ENCODE measurements at places on chromosomes 1 and 21. TPM values are rescaled to one million over a fixed set of nuclear protein-coding genes. Genes with fewer than 3 reads are reported as not detected.

ELOA gene
- 30.3 TPM for total RNA-seq

ABCA4 gene
- 0.16 TPM for total RNA-seq

DNA sequence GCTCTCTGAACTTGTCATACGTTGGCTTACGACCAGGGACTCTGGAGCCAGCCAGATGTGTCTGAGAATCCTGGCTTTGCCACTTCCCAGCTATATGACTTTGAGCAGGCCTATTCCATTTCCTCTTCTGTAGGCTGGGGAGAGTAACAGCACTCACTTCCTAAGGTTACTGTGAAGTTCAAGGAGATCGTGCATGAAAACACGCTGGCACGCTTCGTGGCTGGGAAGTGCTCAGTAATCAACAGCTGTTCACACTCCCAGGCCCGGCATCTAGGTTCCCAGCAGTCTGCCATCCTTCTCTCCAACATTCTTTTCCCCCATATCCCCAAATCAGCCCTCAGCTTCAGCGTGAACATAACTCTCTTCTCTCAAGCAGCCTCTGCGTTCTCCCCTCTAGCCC is 2.0 kb downstream of the ASCL5 start:
- DNase-seq: no peak

DNA sequence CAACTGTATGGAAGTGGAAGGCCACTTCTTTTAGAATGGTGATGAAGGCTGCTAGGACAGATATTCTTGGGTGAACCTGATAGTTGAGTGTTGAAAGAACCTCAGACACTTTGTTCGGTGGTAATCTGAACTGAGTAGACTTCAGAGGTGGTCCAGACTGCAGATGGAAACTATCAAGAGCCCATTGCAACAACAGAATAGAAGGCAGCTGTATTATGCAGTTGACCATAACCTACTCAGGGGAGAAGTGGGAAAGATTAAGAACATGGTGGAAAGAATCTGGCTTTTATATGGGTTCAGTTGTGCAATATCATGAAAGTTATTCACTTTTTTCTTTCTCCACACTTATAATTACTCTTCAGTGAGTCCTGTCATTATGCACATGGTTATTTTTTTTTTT is 194.0 kb downstream of the KCNK2 start:
- no peak for DNase-seq

ADARB1 gene
- total RNA-seq: 87.9 TPM

GRCh38 chr1:215181518-215181917 is 99.0 kb downstream of the KCNK2 start:
- no peak for DNase-seq

DNA sequence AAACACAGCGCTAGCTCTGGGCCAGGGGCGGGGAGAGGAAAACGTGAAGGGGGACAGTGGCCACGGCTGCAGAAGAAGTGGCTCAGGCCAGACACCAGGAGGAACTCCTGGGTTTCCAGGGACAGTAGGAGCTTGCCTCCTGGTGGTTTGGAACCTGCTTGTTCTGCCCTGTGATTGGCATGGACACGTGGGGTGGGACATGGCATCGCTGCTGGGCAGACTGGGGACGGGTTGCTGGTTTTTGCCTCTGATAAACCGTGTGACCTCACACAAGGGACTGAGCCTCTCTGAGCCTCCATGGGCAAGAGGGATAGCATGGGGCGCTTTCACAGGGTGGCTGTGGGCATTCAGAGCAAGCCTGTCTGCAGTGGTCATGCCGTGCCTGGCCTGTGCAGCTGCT is 7.5 kb upstream of the PLCH2 start:
- DNase-seq: no peak

DNAJC8 gene
- total RNA-seq: 66.4 TPM

NBPF20 gene
- 4.4 TPM for total RNA-seq

TBX19 gene
- 4.1 TPM for total RNA-seq

- DNase-seq: no peak
These were observed 18.6 kb upstream of the FMN2 start for GRCh38 chr1:240073097-240073496.

LCE2C gene
- total RNA-seq: not detected

S100A7A gene
- total RNA-seq: not detected

DNA sequence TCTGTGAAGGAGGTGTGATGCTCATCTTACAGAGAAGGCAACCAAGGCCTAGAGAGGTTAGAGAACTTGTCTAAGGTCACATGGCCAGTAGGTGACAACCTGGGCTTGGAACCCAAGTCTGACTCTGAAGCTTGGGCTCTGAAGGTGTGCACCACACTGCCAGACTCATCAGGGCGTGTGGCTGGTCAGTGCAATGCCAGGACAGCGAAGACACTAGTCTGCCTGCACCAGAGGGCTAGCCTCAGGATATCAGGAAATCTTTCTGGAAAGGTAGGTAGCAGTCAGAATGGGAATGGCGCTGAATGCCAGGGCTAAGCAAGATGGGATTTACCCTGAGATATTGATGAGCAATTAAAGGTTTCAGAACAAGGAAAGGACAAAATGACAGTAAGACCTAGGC is 34.9 kb downstream of the ELK4 start:
- no peak for DNase-seq

- DNase-seq: no peak
These were observed 13.4 kb upstream of the NES start for GRCh38 chr1:156690675-156691036.

NCSTN gene
- total RNA-seq: 67.3 TPM

DNA sequence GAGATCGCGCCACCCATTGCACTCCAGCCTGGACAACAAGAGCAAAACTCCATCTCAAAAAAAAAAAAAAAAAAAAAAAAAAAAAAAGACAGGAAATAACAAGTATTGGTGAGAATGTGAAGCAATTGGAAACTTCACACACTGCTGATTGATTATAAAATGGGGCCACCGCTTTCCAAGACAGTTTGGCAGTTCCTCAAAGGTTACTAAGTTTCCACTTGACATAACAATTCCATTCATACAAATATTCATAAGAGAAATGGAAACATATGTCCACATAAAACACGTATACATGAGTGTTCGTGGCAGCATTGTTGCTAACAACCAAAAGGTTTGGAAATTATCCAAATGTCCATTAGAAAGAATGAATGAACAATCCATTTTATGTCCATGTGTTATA is 26.3 kb downstream of the USP24 start:
- no peak for DNase-seq

- no peak for DNase-seq
These were observed 137.4 kb downstream of the CNIH3 start for GRCh38 chr1:224753491-224753890.

GRCh38 chr1:201628490-201628889 is 89.6 kb downstream of the NAV1 start:
- no peak for DNase-seq

- DNase-seq: peak; percentile 85
These were observed 5.8 kb downstream of the VWA1 start for GRCh38 chr1:1441002-1441888.

GRCh38 chr1:116334015-116334547 is 39.0 kb upstream of the ATP1A1 start:
- DNase-seq: no peak

DNA sequence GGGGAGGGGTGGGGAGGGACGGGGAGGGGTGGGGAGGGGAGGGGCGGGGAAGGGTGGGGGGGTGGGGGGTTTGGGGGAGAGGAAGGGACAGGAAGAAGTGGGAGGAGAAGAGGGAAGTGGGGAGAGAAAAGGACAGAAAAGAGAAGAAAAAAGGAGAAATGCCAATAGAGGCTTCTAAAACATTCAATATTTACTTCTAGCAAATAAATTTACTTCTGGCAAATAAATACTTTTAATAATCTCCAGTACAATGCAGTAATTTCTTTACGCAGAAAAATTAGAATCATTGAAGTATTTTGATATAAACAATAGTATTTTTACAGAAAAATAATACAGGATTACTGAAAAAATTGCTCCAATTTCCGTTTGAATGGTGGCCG is 9.4 kb upstream of the GPR161 start:
- DNase-seq: no peak

- no peak for DNase-seq
These were observed 63.6 kb upstream of the KIF26B start for GRCh38 chr1:245091171-245091621.

TMEM269 gene
- total RNA-seq: not detected

DNA sequence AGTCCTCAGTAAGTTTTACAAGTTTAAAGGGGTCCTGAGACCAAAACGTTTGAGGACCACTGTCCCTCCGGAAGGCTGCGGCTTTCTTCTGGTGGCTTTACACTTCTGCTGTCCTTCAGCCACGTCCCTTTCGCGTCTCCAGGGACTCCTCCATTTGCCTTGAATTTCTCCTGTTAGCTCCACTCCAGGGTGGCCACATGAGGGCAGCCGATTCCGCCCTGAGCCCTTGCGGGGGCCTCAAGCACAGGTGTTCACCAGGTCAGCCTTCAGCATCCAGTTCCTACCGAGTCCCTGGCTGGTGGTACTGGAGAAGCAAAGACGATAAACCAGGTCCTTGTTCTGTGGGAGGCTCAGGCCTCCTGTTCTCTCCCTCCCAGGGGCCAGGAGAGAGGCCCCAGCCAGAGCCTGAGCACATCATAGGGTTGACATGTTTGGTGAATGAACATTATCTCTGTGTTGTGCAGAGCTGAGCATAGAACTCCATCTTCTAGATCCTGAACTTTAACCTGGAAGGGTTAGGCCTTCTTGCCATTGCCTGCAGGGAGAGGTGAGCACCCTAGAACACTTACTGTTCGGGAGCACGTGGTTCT is 27.4 kb upstream of the COQ8A start:
- no peak for DNase-seq

Measured in aorta (tissue), 5 donors.